ENCODE measurements at places on chromosomes 12 and 14. TPM values are rescaled to one million over a fixed set of nuclear protein-coding genes. Genes with fewer than 3 reads are reported as not detected.

Gene IGF1
- not detected for total RNA-seq

Gene BTBD7
- total RNA-seq, result 12.5 TPM

Gene SLC7A8
- total RNA-seq, result 0.73 TPM

Gene DCAF11
- 75.3 TPM for total RNA-seq

Gene KCNJ8
- total RNA-seq, result not detected

Gene RNASE1
- not detected for total RNA-seq

Gene AQP6
- not detected for total RNA-seq

Gene ASB2
- total RNA-seq, result 1.2 TPM

Gene SLC41A2
- total RNA-seq, result 1.7 TPM

Gene HELB
- 33.8 TPM for total RNA-seq

Gene SNRNP35
- 26.2 TPM for total RNA-seq

Gene ANO2
- total RNA-seq, result not detected

Gene OTOGL
- total RNA-seq, result not detected

Gene TAS2R9
- total RNA-seq, result not detected

Gene ART4
- not detected for total RNA-seq

Gene RPS6KA5
- 28.0 TPM for total RNA-seq

Gene PLEKHD1
- total RNA-seq, result 0.63 TPM

Gene DAO
- not detected for total RNA-seq

Gene CPNE6
- total RNA-seq, result not detected

Gene NEMP1
- 7.2 TPM for total RNA-seq

Gene WNK1
- 198 TPM for total RNA-seq

Gene ACOT4
- 1.0 TPM for total RNA-seq

Gene RPGRIP1
- total RNA-seq, result not detected

Gene CYP27B1
- 1.0 TPM for total RNA-seq

Gene E2F7
- 0.14 TPM for total RNA-seq

Gene PIWIL1
- not detected for total RNA-seq

Gene EIF2S3B
- total RNA-seq, result 1.1 TPM

Gene ASCL1
- total RNA-seq, result not detected

Gene PTCSC3
- total RNA-seq, result not detected

Gene IFNG
- total RNA-seq, result 3.2 TPM

Gene DNAI7
- total RNA-seq, result 0.36 TPM

Gene LAG3
- 0.82 TPM for total RNA-seq

Gene AICDA
- total RNA-seq, result not detected

Gene LIN7A
- not detected for total RNA-seq

Gene KRT78
- not detected for total RNA-seq

Gene TSHR
- total RNA-seq, result not detected

Gene METTL1
- total RNA-seq, result 9.3 TPM

Gene WDHD1
- total RNA-seq, result 2.2 TPM

Data from CD4-positive, alpha-beta T cell (primary cell).